ENCODE measurements at places on chromosomes 2 and 18.

GRCh38 chr2:26523750-26524149 lies 45.8 kb upstream of the OTOF start:
- no peak for DNase-seq

DNA sequence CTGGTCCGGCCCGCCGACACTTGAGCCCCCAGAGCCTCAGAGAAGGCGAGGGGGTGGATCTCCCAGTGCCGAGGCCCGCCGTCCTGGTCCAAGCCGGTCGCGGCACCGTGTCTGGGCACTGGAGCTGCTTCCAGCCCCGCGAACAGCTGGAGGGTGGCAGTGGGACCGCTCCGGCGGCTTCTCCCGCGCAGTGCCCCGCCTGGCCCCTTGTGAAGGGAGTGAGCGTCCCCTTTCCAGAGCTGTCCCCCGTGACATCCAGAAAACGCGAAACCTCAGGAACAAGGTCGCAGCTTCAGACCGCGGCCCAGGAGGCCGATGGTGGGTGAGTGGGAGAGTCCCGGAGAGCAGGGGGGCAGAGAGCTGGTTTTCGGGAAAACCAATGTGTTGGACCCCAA lies 579 bp upstream of the EMX1 start:
- DNase-seq = no peak

DNA sequence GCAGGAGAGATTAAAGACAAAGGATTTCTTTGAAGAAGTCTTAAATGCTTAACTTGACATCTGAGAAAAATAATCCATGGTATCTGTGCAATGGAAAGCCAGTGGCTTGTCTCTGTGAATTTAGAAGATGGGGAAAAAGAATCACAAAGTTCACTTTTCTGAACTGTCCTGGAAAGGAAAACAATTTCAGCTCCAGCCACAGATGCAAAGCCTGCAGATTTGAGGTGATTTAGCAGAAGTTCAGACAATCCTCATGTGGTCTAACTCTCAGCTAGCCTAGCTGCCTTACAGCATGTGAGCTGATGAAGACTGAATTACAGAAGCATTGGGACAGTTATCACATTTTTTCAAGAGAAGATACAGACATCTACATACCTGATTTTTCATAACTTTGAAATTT lies 126.7 kb upstream of the ITGB6 start:
- no peak for DNase-seq

- DNase-seq = no peak
Measured at GRCh38 chr2:65638443-65638842, 206.0 kb upstream of the SPRED2 start.

DNA sequence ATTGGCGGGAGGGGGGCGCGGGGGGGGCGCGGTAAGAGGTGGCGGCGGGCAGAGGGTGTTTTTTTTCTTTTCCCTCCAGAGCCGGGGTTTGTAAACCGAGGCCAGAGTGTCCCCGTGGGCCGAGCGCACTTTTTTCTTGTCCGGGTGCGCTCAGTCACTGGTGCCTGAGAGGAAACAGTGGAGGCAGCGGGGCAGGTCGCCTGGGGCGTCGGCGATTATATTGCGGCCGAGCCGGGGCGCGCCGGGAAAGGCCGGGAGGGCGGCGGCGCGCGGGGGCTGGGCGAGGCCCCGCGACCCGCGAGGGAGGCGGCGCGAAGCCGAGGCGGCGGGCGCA lies 275 bp downstream of the HOXD8 start:
- DNase-seq = no peak

DNA sequence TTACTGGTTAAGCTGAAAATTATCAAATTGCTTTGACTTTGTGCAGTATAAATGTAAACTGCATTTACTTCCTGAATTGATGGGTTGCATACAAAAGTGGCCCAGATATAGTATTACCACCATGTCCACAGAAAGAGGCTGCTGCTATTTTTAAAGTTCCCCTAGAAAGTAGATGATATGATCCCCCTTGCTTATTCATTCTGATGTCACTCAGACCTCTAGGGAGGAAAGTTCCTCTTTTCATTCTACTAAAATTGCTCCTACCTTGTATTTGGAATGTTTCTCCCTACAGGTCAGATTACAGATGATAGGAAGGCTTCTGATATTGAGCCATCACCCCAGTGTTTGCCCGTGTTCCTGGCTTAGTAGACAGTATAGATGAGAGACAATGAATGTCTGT lies 247.6 kb upstream of the TNP1 start:
- DNase-seq = no peak

DNA sequence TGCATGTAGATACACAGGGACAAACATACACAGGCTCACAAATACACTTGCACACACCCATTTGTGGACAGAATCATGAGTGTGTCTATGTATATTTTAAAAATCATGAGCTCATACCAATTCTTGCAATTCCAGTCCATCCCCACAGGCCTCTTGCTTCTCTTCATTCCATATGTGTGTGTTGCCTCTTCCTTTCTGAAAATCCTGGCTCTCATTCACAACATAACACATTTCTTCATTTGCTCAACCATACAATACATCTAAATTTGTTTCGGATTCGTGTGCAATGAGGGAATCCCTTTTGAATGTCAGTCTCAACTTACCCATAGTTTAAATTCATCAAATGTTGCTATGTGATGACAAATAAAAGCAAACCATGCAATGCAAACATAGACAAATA lies 51.4 kb downstream of the GNAL start:
- DNase-seq = no peak
